ENCODE measurements at places on chromosomes 5 and 9. TPM values are rescaled to one million over a fixed set of nuclear protein-coding genes. Genes with fewer than 3 reads are reported as not detected.

DNA sequence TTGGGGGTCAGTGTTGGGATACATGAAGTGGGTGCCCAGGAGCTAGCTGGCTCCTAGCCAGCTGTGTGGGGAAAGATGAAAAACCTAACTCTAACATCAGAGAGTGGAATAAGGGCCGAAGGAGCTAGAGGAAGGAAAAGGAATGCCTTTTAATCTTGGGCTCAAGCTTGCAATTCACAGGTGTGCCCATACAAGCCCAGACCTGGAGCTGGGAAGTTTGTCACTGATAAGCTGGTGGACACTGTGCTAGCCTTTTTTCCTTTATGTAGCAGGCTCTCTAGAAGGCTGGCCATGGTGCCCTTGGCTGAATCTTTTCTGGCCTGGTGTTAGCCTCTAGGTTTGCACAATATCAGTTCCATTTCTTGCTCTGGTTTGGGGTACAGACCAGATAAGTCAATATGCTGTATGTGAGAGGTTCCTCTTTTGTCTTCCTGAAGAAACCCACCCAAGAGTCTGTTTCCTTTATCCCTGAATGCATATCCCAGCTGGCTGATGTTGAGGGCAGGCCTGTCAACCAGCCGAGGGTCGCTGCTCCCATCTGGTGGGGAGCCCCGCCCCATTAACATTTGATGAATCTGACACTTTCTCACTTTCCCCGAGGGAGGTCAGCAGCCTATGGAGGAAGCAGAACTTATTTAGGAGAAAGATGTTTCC is 92.4 kb upstream of the CXCL14 start:
- DNase-seq, result no peak

DNA sequence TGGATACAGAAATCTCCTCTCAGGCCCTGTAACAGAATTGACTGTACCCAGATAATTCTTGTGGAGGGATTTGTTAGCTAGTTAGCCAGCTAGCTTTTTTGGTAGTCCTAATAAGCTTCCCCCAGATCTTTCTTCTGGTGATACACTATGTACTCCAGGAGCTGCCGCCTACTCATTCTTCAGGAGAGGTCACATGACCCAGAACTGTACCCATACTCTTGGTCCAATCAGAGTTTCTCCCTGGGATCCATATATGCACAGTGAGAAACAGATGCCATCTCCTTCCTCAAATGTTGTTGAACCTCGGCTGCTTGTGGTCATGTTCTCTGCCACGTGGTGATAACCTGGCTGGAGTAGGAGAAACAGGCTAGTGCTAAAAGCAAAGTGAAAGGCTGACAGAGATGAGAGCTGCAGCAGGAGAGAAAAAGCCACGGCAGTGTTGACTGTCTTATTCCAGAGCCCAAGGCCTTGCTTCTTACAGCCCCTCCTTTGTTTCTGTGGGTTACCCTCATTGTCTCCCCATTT is 123.0 kb upstream of the RFX3 start:
- no peak for DNase-seq

GRCh38 chr9:1535051-1535450 is 480.1 kb upstream of the SMARCA2 start:
- no peak for DNase-seq

- DNase-seq, result no peak
Observed at GRCh38 chr9:83430681-83431080, 107.5 kb downstream of the FRMD3 start.

SLC25A46 gene
- polyA plus RNA-seq, result 59.2 TPM

DNA sequence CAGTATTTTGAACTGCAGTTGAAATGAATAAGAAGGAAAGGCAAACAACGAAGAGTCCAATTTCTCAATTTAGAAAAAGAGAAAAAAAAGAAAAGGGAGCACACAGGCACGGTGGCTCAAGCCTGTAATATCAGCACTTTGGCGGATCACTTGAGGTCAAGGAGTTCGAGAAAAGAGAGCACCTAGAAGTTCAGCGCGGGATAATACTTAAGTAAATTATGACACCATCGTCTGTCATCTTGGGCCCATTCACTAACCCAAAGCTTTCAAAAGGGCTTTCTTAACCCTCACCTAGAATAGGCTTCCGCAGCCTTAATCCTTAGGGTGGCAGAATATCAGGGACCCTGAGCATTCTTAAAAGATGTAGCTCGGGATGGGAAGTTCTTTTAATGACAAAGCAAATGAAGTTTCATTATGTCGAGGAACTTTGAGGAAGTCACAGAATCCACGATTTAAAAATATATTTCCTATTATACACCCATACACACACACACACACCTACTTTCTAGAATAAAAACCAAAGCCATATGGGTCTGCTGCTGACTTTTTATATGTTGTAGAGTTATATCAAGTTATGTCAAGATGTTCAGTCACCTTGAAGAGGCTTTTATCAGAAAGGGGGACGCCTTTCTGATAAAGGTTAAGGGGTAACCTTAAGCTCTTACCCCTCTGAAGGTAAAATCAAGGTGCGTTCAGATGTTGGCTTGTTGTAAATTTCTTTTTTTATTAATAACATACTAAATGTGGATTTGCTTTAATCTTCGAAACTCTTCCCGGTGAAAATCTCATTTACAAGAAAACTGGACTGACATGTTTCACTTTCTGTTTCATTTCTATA is 602 bp upstream of the CD274 start:
- peak; percentile 39 for DNase-seq

- DNase-seq, result no peak
Observed at GRCh38 chr5:124130816-124131215, 615.6 kb downstream of the ZNF608 start.

PALM2AKAP2 gene
- 9.0 TPM for polyA plus RNA-seq

DNA sequence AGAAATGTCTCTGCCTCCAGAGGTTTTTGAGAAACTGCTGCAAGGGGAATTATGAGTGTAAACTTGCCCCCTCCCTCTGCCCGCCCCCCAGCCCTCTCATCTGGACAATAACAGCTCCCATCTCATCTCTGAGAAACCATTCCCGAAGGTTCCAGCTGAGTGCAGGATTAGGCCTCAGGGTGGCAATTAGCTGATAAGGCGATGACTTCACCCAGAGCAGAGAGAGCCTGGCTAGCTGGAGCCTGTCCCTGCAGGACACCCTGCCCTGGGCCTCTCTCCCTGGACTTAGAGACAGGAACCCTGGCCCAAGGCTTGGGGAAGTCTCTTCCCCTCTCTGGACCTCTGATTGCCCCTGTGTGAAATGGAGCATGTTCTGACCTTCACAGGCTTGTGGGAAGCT is 45.7 kb upstream of the HAND1 start:
- no peak for DNase-seq

GRCh38 chr9:94973451-94973941 is 247.0 kb downstream of the AOPEP start:
- no peak for DNase-seq

GRCh38 chr5:143850050-143850683 is 38.2 kb downstream of the HMHB1 start:
- DNase-seq, result no peak

MED22 gene
- polyA plus RNA-seq, result 27.7 TPM

DNA sequence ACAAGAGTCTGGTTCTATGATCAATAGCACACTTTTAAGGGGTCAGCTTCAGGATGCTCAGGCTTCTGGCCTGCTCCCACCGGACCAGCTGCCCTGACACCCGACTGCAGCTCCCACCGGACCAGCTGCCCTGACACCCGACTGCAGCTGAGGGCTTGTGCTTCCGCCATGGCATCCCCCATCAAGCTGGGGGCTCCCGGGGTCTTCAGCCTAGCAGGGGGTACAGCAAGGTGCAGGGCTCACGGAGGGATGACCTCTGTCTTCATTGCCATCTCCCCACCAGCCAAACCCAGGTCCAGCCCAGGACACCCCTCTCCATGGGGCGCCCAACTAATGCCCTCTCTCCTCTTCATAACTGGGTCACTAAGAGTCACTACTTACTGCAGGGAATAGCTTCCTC is 1.9 kb downstream of the FLT4 start:
- DNase-seq, result no peak

NELFB gene
- polyA plus RNA-seq, result 67.0 TPM

DNA sequence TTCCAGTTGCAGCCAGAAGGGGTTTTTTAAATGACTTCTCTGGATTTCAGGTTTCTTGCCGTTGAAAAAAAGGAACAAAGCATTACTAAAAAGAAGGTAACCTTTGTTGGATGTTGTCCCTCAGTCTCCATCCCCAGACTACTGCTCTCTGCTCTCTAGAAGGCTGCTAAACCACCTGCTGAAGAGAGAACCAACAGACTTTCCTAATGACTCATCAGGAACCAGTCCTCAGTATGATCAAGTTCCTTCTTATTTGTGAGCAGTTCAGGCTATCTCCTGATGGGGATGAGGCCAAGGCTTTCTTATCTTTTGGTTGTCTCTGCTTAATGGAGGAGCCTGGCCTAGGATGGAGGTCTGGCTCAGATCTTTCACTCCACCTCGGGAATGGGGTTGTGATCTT is 4.1 kb downstream of the KIF4B start:
- DNase-seq, result no peak

KCNV2 gene
- 0.19 TPM for polyA plus RNA-seq

CDH10 gene
- polyA plus RNA-seq, result 3.9 TPM

- DNase-seq, result no peak
Observed at GRCh38 chr5:135217669-135218485, 181.2 kb downstream of the MACROH2A1 start.

DNA sequence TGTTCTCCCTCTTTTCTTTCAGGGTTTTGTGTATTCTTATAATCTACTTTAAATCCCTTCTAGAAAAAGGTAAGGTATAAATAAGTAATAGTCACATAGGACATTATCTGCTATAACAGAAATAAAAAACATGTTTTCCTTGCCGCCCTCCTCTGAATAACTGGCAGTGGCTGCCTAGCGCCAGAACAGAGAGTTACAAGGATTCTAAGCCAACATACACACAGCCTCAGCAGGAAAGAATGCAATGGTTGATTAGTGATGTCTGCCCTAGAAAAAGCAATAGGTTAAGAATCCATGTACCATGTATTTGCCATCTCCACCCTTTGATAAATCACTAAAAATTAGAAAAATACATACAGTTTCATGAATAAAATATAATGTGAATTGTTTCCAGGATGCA is 4.9 kb downstream of the MED27 start:
- DNase-seq, result no peak

DNA sequence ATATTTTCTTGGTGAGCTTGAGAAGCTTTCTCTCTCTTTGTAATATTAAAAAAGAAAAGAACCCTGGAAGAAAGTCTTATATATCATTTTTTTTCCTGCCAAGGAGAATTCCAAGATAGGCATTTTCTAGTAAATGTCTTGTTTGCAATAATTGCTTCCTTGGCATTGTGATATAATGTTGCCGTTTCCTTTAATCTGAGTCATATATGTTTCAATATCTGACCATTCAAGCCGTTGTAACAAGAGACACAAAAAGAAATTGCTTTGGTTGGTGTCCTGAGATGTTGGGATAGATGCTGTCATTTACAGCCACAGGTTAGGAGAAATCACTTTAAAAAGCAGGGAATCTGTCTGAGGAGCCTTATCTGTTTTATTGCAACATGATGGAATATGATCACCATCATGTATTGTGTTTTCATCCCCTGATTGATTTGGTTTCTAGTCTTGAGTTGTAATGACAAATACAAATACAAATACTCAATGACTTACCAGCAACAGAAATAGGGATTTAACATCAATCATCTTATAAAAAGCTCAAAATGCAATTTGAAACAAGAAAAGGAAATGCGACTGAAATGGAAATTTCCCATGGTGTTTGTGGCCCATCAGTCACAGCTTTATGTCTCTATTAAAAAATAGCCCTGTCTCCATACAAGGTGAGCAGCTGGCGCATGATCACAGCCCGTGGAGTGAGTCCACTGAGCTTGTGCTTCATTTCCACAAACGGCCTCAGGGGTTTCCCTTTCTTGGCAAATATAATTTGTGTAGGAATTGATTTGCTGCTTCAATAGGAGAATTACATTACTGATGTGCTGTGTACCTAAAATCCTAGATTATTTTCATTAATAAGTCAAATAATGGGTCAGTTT is 250.1 kb upstream of the TRPC7 start:
- DNase-seq, result no peak

CDO1 gene
- 23.3 TPM for polyA plus RNA-seq

PGGT1B gene
- 36.5 TPM for polyA plus RNA-seq

GRCh38 chr9:7342229-7342628 is 457.3 kb downstream of the DMAC1 start:
- no peak for DNase-seq

AK8 gene
- polyA plus RNA-seq, result 2.9 TPM

SLC1A1 gene
- polyA plus RNA-seq, result 18.8 TPM

GRCh38 chr5:139710319-139711066 is 62.3 kb downstream of the CXXC5 start:
- peak; percentile 80 for DNase-seq

DNA sequence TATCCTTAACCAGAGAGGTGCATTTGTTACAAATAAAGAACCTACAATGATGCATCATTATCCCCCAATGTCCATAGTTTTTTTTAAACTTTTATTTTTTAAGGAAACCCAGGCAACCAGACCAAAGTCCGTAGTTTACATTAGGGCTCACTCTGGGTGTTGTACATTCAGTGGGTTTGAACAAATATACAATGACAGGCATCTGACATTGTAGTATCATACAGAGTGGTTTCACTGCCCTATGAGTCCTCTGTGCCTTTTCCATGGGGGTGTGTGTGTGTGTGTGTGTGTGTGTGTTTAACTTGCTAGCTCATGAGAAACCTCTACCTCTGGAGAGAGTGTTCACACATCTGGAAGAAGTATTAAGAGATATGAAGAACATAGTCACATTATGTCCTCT is 141.5 kb downstream of the KDM4C start:
- DNase-seq, result no peak

FOXD4 gene
- polyA plus RNA-seq, result 0.60 TPM

GRCh38 chr5:92941806-92942205 is 639.2 kb downstream of the NR2F1-AS1 start:
- no peak for DNase-seq

DNA sequence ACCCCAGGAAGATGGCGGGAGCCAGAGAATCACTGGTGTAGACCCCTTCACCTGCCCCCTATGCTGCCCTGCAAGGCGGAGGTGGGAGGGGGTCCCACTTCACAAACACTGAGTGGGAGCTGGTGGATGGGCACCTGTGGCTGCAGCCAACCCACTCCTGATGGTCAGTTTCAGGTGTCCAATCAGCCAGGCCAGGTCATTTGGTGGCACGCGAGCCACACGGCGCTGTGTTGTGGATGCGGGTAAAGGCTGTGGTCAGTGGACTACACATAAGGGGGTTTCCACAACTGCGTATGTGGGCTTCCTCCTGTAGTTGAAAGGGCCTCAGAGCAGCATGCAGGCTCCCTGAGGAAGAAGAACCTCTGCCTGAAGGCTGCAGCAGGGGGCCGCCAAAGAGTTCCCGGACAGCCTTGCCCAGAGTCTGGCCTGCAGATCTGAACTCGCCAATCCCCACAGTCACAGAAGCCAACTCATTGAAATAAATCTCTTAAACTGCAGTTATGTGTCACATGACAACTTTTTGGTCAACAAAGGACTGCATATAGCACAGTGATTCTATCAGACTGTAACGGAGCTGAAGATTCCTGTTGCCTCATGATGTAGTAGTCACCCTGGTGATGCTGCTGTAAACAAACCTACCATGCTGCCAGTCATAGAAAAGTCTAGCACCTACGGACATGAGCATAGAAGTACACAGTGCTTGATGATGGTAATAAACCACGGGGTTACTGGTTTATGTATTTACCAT is 284.7 kb upstream of the IRX2 start:
- no peak for DNase-seq

Measured in left renal cortex interstitium (tissue), 4 donors.